Spinal cord (tissue), 10 donors: ENCODE measurements at places on chromosomes 1 and 21.

GRCh38 chr1:61078618-61079295 lies 3.6 kb upstream of the NFIA start:
- no peak for DNase-seq

DNA sequence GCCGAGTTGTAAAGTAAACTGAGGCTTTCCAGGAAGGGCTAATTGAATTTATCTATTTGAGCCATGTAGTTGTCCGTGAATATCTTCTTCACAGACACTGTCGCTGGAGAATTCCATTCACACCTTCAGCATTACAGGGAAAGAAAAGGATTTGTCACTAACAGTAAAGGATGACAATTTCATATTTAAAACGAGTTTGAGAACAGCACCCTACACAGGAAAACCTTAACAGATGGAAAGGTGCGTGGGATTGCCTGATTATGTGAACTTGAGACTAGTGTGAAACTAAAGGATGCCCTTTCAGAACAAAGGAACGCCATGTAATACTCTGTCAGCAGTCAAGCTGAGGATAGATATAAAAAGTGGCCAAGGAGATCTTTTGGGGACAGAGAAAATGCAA lies 492.5 kb upstream of the ADGRL2 start:
- DNase-seq = no peak

GRCh38 chr21:16596369-16596768 lies 866.6 kb downstream of the USP25 start:
- DNase-seq = peak; percentile 33

DNA sequence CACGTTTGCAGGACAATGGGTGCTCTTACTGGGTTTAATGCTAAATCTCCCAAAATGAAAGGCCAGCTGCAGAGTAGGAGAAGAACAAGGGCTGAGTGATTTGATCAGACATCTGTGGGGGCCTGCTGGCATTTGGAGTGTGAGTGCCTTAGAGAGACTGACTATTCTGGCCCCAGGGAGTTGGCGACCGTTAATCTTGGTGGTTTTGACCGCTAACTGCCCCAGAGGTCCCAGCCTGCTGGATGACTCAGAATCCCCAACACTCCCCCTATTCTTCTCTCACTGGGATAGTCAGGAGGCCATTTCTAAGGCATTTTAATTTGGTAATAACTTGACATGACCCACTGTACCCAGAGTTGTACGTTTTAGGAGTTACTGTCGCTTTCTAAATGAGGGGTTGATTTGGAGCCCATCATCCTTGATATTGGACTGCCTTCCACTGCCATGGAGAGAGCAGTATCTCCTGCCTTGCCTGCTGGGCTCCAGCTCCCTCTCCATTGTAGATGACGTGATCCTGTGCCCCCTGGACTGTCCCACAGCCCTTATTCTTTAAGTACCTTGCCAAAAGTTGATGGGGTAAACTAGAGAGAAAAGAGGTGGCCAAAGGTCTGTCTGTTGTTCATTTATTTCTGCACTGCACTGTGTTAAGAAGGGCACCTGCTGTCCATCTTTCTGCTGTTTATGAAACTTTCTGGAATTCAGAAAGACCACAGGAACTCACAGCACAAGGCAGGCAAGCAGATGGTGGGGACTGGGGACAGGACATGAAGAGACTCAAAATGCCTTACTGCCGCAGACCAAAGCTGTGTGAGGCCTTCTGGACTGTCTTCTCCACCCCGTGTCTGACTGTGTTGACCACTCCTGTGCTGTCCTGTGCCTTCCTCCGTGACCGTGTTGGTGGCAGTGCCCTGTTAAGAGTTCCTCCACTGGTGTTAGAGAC lies 98.2 kb upstream of the ARTN start:
- no peak for DNase-seq

DNA sequence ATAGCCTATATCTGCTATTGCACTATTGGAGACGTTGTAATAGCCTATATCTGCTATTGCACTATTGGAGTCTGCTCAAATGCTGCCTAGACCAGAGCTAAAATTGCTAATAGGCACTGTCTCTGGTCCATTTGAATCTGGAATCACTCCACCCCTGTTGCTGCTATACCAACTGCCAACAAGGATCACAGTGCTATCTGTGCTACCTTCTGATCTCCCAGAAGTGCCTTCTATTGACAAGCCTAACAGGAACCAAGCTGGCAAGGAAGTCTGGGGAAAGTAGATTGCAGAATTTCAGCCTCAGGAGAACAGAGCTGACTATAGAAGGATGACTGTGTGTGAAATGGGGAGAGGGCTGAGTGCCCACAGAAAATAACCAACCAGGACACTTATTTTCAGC lies 15.9 kb downstream of the RWDD3 start:
- no peak for DNase-seq

GRCh38 chr1:176617881-176618280 lies 154.9 kb downstream of the PAPPA2 start:
- DNase-seq = no peak

- DNase-seq = no peak
Measured at GRCh38 chr1:30060738-30061137, 662.6 kb downstream of the MATN1 start.

DNA sequence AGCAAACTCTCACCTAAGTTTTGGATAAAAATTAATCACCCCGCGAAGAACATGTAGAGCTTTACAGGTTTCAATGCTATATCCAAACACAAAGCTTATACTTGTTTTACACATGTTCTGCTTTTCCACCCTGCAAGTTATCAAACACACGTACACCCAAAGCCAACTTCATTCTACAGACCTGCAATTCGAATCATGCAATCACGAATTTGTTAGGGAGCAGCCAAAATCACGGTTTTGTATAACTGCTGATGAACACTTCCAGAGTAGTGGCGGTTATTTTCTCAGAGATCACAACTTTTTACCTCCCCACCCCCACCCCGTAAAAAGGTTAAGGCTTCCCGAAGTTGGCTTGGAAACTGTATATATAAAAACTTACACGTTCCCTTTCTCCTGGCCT lies 1.4 kb downstream of the HMGN1 start:
- no peak for DNase-seq

- DNase-seq = no peak
Measured at GRCh38 chr1:95731466-95731865, 497.5 kb downstream of the RWDD3 start.

GRCh38 chr1:230423261-230423660 lies 2.9 kb downstream of the PGBD5 start:
- no peak for DNase-seq

GRCh38 chr1:245986404-245987218 lies 520.5 kb downstream of the SMYD3 start:
- no peak for DNase-seq
